ENCODE measurements at places on chromosomes 4 and X.

GRCh38 chr4:8276358-8277240 is 7.0 kb downstream of the HTRA3 start:
- DNase-seq = no peak

GRCh38 chrX:37955273-37955672 is 51.1 kb upstream of the SYTL5 start:
- no peak for DNase-seq

GRCh38 chr4:9918484-9918883 is 102.8 kb downstream of the SLC2A9 start:
- DNase-seq = no peak

GRCh38 chr4:72690771-72691170 is 121.8 kb upstream of the ADAMTS3 start:
- no peak for DNase-seq

- DNase-seq = no peak
Observed at GRCh38 chrX:40544343-40545266, 36.2 kb upstream of the ATP6AP2 start.

DNA sequence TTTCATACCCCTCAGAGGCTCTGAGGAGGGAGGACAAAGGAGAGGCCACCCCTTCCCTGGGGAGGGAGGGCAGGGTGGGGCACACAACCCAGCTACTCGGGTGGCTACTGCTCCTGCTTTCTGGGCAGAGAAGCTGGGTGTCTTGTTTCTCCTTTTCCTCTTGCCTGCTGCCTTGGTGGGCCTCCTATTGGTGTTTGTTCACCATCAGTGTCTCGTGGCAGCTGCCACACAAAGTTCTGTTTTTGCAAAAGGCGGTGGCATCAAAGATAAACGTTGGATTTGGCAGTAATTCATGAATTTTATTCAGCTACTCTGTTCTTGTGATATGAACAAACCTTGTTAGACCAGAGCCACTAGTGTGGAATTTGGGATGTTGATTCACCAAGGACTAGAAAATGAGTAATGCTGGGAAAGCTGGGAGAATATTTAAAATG is 153.0 kb upstream of the SCML1 start:
- DNase-seq = no peak
